ENCODE measurements at places on chromosomes 16 and 17.
A peak's percentile ranks its signal among the peaks of the same experiment; 100 is the strongest.

DNA sequence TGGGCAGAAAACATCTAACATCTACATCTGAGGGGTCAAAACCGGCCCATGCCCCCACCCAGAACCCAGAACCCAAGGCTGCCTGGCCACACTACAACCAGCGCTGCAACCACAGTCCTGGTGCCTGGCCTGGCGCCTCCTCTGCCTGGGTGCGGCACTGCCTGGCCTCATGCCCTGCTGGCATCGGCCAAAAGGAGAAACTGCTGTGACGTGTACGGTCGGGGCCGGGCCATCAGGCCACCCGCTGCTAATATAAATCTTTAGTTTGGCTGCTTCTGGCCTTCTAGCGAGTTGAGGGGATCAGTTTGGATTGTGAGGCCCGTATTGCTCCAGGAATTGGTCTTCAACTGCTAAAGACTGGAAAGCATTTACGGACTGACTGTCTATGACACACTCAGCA is 22.8 kb downstream of the TMEM204 start:
- no peak for DNase-seq

GRCh38 chr16:52929478-52930400 is 123.0 kb downstream of the CHD9NB start:
- DNase-seq = no peak

- DNase-seq = no peak
These were observed 732 bp downstream of the TNRC6A start for GRCh38 chr16:24729951-24730815.

GRCh38 chr16:10240854-10241613 is 58.8 kb upstream of the GRIN2A start:
- no peak for DNase-seq

DNA sequence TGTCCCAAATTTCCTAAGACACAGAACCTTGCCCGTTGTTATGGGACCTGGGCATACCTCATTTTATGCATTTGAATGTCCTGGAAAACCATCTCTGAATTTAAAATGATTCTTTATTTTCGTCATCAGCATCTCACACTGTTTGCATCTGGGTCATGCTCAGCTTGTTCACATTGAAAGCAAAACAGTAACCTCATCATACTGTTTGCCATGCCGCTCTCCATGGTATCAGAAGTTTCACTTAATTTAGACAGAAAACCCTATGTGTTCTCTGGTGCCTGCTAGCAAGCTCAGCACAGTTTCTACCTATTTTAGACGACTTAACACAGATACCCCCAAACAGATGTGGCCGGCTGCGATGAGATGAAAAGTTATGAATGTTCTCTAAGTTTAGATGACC is 292.1 kb downstream of the SNX29 start:
- DNase-seq = no peak

DNA sequence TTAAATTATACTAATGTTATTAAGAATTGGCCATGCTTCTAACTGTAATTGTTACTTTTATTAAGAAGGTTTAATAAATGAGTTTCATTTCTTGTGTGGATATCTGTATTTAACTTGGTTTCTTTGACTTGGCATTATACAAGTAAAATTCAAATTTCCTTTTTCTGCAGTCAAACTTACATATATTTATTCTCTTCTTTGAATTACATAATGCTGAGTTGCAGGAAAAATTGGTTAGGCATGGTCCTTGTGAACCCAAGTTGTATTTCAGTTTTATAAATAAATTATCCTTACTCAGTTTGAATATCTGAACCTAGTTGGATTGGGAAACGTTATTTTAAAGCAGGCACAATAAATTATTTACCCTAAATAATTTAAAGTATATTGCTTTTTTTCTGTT is 54.8 kb downstream of the NLK start:
- no peak for DNase-seq

DNA sequence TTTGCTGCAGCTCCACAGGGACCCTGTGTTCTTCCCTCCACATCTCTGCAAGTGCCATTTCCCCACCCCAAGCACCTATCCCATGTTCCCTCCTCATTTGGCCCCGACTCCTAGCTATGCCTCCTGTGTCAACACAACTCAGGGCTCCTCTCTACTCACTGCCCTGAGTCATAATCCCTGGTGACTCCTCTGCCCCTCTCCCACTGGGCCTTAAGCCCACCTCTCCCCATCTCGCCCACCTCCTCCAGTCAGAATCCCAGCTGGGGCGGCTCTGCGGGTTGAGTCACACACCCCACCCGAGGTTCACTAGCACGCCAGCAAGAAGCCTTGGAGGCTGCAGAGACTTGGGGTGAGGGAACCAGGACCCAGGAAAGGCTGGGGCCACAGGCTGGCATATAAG is 346.2 kb downstream of the FOXL1 start:
- no peak for DNase-seq

- DNase-seq = no peak
These were observed 1.1 kb upstream of the XYLT1 start for GRCh38 chr16:17471719-17472461.

GRCh38 chr16:84283314-84284153 is 11.1 kb upstream of the WFDC1 start:
- no peak for DNase-seq

DNA sequence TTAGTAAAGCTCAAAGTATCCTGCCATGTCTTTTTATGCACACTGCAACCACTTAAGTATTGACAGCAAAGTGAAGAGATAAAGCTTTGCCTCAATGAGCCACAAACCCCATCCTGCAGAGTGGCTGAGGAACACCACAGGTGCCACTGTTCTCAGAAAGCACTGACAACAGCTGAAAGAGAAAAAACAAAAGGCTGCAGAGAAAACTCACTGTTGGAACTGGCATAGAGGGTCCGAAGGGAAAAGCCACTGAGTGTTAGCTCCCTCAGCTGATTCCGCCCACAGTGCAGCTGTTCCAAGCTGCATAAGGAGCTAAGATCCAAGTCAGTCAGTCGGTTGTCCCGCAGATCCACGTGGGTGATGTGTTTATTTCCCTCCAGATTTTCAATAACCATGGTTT is 48.3 kb downstream of the PHLPP2 start:
- no peak for DNase-seq

- DNase-seq = no peak
These were observed 10.5 kb upstream of the FASN start for GRCh38 chr17:82108496-82108945.

- DNase-seq = peak; percentile 71
These were observed 1.6 kb downstream of the HOXB2 start for GRCh38 chr17:48543107-48543853.

- DNase-seq = no peak
These were observed 4.3 kb downstream of the TMEM11 start for GRCh38 chr17:21209511-21210175.

GRCh38 chr16:86869288-86870022 is 291.1 kb downstream of the FOXL1 start:
- DNase-seq = no peak

DNA sequence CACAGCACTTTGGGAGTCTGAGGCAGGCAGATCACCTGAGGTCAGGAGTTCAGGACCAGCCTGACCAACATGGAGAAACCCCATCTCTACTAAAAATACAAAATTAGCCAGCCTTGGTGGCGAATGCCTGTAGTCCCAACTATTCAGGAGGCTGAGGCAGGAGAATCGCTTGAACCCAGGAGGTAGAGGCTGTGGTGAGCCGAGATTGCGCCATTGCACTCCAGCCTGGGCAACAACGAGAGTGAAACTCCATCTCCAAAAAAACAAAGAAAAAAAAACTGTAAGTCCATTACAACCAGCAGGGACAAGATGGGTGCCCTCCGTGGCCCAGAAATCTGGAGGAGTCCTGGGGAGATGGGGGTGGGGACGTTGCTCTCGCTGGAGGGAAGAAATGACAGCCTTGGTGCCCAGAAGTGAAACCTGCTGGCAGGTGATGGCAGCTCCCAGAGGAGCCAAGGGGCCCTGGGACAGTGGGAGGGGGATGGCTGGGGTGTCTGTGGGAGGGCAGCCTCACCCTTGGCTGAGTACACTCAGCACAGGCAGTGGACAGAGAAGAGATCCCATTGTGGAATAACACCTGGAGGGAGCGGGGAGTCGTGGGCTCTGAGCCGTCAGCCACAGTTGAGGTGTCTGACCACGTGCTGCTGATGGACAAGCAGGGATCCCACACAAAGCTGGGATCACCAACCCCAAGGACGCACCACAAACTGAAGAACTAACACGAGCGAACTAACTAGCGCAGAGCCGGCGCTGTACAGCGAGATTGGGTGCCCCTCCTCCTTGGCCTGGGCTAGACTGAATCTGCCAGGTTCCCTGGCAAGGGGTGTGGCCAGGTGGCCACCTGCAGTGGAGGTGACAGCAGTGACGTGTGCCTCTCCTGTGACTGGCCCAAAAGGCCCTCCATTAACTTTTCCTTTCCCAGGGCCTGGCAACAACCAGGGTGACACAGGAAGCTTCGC is 46.9 kb upstream of the BAHCC1 start:
- DNase-seq = no peak

DNA sequence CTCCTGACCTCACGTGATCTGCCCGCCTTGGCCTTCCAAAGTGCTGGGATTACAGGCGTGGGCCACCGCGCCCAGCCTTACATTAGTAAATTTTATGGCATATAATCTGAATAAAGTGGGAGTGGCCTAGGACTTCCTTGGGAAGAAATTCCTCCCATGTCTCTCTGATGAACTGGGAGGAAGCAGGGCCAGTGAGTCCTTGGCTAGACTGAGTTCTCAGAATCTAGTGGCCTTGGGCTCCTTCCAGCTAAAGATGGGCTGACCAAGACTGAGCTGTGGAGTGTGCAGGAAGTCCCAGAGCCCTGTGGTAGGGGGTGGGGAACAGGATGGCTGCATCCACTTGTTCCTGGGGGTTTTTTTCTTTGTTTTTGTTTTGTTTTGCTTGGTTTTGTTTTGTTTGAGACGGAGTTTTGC is 10.0 kb upstream of the NAGLU start:
- no peak for DNase-seq

DNA sequence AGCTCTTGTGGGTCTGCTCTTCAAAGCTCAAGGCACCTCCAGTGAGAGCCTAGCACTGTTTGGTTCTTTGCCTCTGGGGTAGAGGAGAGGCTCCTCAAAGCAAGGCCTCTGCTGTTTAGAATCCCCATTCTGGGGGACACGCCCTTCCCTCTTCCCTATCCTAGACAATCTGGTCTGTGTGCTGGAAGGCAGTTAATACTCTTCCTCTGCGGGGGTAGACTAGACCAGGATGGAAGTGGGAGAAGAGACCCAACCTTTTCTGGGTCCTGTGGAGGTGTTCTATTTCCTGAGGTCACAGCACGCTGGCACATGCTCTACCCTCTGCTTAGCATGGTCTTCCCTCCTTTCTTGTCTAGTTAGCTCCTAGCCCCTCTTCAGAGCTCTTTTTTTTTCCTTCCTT is 7.7 kb downstream of the ERAL1 start:
- DNase-seq = no peak

GRCh38 chr17:28963841-28964240 is 12.5 kb upstream of the PHF12 start:
- DNase-seq = no peak

DNA sequence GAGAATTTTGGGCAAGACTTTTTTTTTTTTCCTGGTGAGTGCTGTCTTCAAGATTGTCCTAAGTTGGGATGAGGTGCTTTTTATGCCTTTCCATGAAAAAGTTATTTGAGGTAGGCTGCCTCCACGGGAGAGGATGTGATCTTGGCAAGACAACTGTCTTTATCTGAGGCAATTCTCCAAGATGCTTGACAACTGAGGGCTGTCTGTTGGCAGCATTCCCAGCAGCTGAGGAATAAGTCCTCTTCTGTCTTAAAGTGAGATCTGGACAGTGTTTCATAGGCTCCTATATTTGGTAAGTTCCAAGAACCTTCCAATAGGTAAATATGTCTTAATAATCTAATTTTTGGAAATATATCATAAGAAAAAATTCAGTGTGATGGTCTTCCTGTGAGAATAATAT is 662.0 kb downstream of the CDH11 start:
- DNase-seq = no peak

GRCh38 chr16:56988161-56988947 is 1.0 kb upstream of the NLRC5 start:
- no peak for DNase-seq

DNA sequence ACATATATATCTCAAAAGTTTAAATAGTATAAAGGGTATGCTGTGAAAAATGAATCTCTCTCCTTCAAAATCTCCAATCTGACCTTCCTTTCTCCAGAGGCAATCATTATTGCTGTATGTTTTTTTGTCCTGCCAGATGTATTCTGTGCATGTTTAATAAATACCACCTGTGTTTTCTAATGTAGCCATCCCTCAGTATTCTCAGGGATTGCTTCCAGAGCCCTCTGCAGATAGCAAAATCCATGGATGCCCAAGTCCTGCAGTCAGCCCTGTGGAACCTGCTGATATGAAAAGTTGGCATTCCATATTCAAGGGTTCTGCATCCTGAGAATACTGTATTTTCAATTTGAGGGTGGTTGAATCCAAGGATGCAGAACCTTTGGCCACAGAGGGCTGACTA is 42.9 kb downstream of the BPTF start:
- DNase-seq = no peak

DNA sequence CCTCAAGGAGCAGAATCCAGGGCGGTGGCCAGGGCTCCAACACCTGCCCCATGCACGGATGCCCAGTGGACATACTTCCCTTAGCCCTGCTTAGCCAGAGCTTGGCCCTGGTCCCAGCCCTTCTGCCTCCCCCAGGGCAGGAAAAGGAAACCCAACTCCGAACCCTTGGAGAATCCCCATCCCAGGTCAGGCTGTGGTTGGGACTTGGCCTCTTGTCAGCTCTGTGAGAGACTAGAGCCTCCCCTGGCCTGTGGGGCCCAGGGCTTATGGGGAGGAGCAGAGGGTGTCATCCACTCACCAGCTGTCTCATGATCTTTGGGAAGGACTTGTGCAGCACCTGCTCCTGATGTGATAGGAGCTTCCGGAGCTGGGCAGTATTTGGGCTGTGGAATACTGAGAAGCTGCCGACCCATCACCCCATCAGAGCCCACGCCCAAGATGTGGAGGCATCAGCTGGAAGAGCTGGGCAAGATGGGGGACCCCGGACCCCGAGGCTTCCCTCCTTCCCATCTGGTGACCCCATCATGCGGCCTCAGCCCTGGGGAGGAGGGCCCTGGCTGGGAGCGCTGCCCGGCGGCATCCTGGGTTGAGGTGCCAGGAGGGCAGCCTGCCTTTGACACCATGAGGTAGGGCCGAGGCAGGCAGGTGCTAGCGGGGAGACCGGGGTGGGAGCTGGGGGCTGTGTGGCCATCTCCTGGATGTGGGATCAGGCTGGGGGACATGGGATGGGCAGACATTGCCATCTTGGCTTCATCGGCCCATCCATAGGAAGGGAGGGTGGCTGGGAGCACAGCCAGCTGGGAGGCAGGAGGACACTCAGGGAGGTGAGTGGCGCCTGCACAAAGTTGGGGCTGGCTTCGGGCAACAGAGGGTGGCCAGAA is 45.1 kb downstream of the TNFRSF13B start:
- no peak for DNase-seq

- no peak for DNase-seq
These were observed 7.8 kb downstream of the DLX3 start for GRCh38 chr17:49987290-49987585.

GRCh38 chr16:47311738-47312505 is 148.9 kb downstream of the ITFG1 start:
- DNase-seq = no peak

All from GM12892 (cell line).